ENCODE measurements at places on chromosomes 16 and 17.

DNA sequence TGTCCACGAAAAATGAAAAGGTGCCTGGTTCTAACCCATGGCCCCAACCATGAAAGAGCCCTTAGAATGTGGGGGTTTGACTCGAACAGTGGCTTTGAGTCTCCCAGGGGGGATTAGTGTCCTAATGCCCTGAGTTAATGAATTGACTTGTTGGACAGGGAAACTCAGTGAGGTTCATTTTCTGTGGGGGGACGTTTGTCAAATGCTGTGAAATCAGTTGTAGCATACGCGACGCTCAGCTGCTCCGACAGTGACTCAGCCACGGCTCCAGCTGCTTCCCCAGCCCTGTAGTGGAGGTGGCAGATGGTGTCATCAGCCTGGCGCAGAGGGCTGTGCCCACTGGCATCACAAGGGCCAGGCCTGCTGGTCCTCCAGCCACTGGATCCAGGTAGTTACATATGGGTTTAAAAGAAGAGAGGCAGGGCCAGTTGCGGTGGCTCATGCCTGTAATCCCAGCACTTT is 3.9 kb upstream of the TMEM235 start:
- peak; percentile 12 for DNase-seq

DNA sequence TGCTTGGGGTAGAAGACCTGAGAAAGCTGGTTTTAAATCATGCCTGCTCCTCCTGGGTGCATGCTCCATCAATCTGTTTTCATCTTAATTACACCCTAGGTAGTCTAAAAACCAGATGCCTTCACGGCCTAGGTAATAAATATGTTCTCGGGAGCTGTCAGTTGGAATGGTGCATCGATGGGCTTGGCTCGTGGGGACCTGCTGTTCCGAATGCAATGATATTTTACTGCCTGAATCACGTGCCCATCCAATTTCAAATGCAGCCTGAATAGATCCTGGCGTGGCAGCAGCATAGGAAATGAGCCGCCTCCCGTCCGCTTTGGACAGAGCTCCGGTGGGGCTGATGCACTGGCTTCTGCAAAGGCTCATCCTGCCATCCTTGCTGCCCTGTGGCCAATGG is 18.8 kb upstream of the FAAP100 start:
- DNase-seq: no peak

DNA sequence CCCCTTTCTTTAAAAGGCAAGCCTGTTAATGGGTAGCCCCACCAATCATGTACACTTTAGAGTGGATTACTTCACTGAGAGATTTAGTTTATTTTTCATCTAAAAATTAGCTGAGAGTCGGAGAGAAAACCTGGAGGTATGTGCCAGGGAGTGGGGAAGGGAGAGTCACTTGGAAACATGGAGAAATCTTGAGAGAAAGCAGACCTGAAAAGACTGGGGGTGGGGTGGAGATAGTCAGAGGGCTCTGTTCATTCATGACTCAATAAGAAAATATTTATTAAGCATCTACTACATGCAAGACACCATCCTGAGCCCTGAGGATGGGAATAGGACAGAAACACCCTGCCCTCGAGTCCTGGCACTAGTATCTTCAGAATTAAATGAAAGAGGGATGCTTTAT is 27.4 kb upstream of the RCVRN start:
- DNase-seq: peak; percentile 31

DNA sequence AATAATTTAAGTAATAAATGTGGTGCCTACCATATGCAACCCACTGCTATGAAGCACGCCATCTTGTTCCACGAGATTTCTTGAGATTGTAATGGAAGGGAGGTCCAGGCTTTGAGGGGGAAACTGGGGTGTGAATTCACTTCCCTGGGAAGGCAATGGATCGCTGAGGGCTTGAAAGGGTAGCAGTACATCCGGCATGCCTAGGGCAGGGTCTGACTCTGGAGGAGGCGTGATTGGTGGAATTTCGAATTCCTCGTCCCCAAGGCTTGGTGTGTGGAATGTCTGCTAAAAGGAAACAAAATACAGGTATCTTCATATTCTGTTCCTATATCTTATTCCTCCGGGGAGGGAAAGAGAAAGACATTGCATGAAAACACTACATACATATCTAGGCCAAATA is 83.0 kb downstream of the TOX3 start:
- DNase-seq: no peak

DNA sequence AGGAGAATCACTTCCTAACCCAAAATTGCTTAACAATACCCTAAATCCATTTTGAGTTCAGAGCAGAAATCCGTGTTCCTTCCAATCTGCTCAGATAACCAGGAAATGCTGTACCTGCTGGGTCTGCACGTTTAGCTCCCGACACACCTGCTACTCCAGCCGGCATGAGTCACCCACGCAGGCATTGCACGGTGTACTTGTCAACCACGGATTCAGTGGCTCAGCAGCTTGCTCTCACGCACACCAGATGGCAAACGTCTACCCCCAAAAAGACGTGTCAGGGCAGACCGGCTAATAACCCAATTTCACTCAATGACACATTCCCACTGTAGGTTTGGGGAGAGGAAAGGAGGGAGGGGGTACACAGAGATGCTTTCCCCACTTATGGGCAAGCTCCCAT is 468.1 kb downstream of the SOX9 start:
- no peak for DNase-seq

DNA sequence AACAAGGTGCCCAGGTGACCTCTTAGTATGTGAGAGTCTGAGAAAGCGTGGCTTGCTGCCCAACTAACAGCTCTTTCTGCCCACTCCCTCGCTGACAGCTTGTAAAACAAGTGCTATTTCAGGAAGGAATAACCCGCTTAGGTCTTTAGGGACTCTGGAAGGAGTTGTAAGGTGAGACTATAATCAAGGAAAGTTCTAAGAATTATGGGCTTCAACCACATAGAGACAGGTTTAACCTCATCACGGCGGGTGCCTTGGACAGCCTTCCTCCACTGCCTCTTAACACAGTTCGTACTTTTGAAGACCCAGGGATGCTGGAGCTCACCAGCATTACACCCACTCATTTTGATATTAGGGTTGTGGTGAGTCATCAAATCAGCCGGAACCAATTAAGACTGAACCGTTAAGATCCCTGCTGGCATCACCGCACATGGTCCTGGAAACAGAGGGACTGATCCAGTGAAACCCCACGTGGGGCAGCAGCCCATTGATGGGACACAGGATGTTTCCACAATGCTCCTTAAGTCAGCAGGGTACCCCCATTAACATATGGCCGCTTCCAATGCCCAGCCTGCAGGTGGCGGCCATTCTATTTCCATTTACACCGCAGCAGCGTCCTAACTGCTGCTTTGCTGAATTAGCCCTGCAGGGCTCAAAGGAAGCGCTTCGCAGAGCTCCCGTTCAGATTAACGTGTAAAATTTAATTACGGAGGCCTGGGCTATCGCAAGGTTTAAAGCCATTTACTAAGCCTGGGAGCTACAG is 176.6 kb upstream of the SDK2 start:
- DNase-seq: peak; percentile 7

DNA sequence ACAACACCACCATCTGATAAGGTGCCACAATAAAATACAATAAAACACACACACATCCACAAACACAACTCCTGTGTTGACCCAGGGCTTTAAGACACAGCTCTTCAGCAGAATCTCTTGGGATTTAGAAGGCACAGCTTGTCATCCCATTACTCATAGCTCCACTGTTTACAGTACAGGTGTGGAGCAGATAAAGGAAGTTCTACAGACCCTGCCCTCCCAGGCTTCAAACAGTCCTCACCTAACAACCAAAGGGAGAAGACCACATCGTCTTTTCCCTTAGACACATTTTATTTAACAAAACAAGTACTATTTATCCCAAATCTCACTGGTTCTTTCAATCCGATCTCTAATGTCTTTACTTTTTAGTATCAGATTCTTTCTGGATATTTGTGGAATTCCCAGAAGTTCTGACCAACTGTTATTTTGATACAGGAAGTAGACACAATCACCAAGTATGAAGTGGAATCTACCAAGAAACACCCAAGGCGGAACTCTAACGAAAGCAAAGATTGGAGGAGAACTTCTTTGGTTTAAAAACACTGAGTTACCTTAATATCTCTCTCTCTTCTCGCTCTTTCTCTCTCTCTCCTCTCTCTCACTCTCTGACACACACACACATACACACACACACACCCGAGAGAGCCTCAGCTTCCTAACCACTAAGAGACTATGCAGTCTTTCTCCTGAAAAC is 46.1 kb downstream of the CYTH1 start:
- DNase-seq: peak; percentile 39

GRCh38 chr16:57797526-57798266 is 4.6 kb downstream of the KIFC3 start:
- no peak for DNase-seq

DNA sequence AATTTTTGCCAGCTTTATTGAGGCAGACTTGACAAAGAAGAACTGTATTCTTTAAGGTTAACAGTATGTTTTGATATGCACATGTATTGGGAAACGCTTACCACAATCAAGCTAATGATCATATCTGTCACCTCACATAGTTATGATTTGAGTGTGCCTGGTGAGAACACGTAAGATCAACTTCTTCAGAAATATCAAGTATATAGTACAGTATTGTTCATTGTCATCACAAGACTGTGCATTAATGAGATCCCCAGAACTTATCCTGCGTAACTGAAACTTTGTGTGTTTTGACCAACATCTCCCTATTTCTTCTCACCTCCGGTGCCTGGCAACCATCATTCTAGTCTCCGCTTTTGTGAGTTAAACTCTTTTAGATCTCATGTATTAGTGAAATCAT is 756.4 kb upstream of the EEF2KMT start:
- no peak for DNase-seq

DNA sequence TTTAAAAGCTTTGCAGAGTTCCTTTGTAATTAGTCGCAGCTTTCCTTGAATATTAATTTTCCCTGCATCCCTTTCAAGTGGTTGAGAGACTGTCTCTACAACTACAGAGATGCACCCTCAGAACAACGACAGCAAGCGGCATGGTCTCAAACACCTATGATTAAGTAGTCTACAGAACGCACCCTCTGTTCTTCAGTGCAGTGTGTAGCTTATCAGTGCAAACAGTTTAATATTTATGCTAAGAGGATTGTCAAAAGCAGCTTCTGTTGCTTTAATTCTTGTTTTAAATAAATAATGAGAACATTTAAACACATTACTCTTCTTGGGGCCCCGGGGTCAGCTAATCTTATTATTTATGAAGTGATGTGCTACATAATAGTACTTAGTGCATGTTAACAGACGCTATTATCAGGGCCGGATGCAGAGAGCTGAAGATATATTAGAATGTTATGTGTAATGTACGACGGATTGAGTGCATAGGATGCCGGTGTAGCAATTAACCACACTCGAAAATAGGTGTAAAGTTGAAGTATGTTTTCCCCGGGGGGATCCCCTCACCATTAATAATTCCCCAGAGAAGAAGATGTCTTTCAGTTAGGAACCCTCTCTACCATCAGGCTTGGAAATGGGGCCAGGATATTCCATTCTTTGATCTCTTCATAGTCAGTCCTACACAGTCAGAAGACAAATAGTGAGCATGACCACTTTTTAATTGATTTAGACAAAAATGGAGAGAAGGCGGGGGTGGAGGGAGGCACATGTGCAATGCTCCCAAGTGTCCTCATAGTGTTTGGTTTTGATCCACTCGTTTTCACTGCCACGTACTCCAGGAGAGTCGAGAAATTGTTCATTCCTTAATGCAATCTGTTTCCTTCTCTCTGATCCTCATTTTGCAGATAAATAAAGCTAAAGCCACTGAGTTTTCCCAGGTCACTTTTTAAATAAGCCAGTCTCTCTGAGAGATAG is 176.3 kb downstream of the IRX3 start:
- no peak for DNase-seq

DNA sequence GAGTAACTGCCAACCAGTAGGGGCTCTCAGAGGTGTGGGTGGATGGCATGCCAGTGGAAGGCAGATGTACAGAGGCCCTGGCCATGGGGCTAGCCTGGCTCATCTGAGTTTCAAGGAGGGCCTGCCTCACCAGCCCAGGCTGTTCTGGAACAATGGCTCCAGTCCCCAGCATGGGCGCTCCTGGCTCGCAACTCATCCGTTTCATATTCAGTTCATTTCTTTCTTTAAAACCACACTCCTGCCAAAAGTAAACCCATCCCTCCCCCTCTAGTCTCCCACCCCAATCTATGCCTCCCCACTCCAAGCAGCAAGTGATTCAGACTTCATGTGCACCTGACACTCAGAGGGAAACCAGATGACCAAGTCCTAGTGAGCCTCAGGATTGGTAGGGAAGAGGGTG is 2.4 kb downstream of the CCL13 start:
- DNase-seq: no peak

GRCh38 chr16:60166-60565 is 6.5 kb downstream of the SNRNP25 start:
- DNase-seq: no peak

GRCh38 chr17:69594641-69595040 is 180.1 kb downstream of the MAP2K6 start:
- DNase-seq: no peak

- peak; percentile 40 for DNase-seq
These were observed 8.8 kb upstream of the DNASE1 start for GRCh38 chr16:3645504-3646347.

GRCh38 chr16:51939378-51939871 is 607.5 kb downstream of the TOX3 start:
- no peak for DNase-seq

GRCh38 chr16:87600246-87600645 is 2.1 kb upstream of the JPH3 start:
- no peak for DNase-seq

DNA sequence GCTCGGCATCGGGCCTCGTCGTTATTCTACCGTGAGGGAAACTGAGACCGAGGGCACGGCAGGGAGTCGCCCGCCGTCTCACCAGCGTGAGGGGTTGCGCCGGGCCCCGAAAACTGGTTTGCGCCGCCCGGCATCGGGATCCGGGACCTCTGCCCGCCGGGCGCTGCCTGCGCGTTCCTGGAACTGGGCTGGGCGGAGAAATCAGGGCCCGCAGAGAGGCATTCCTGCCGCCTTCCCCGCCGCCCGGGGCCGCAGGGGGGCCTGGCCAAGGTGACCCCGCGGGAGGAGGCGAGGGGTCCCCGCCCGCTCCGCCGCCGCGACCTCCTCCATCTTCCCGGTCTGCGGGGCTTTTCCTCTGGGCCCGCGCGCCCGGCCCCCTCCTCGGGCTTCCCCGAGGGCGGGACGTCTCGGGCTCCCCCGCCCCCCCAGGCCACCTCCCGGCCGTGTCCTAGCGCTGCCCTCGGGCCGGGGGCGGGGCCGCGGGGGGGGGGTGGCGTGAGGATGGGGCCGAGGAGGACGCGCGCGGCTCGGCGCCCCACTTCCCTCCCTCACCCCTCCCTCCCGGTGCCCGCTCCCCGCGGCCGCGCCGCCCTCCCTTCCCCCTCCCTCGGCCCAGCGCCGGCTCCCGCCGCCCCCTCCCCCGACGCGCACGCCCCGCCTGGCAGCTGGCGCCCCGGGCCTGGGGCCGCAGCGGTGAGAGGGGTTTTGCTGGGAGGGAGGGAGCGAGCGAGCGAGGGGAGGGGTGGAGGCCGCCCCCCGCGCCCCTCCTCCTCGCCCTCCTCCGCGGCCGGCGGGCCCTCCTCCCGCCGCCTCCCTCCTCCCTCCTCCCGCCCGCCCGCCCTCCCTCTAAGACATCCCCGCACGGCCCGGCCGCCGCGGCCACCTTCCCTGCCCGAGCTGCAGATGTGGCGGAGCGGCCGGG is at the start of gene GLIS2:
Gene GLIS2 (plus strand): TSS at position 882 of the 922 bp plus-strand sequence. CDS start 16,214 bp downstream, outside the sequence.
- DNase-seq: peak; percentile 84

Measured in fibroblast of skin of back (primary cell).